A549 treated with dexamethasone at 1 μM for 4 hours (cell line): ENCODE measurements at places on chromosomes 7 and 10. TPM values are rescaled to one million over a fixed set of nuclear protein-coding genes. Genes with fewer than 3 reads are reported as not detected.

Gene GAD2
- total RNA-seq, result not detected in 5 replicates

Gene IFIT1B
- total RNA-seq, result not detected in 5 replicates

Gene SRI
- total RNA-seq, result 118 to 130 TPM (median 124 TPM) in 5 replicates

Gene LRRTM3
- total RNA-seq, result not detected in 5 replicates

Gene PRSS37
- not detected in 5 replicates for total RNA-seq
